Kidney epithelial cell (primary cell): ENCODE measurements at places on chromosomes 11 and 22.

DNA sequence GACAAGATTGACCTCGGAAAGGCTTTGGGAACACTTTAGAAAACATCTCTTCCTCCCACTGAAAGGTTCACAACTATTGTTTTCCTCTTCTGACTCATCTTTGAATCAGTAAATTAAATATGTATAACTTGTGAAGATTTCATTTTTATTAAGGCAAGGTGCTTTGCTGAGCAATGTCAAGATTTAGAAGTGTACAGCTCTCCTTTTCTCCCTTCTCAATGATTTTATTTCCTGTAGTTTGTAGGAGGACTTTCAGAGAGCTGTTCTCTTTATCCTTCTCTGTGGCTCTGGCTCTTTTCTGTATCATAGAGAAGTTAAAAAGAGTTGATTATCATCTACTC, 594.2 kb downstream of the METTL15 start:
- no peak for DNase-seq

DNA sequence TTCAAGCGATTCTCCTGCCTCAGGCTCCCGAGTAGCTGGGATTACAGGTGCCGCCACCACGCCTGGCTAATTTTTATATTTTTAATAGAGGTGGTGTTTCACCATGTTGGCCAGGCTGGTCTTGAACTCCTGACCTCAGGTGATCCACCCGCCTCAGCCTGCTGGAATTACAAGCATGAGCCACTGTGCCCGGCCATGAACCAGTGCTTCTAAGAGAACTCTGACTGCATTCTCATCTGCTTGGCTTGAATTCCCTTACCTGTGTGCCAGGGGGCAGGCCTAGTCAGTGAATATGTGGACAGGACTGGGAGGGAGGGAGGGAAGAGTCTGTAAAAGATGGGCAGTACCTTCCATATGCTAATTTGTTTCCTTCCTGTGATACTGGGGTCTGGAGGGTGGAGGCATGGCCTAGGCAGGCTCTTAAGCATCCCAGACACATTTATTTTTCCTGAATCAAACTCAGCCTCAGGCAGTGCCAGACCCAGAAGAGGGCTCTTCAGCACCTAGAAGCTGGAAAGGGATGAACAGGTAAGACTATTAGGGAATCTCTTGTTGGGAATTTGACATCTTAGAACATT, 6.6 kb downstream of the RPS25 start:
- DNase-seq = no peak

DNA sequence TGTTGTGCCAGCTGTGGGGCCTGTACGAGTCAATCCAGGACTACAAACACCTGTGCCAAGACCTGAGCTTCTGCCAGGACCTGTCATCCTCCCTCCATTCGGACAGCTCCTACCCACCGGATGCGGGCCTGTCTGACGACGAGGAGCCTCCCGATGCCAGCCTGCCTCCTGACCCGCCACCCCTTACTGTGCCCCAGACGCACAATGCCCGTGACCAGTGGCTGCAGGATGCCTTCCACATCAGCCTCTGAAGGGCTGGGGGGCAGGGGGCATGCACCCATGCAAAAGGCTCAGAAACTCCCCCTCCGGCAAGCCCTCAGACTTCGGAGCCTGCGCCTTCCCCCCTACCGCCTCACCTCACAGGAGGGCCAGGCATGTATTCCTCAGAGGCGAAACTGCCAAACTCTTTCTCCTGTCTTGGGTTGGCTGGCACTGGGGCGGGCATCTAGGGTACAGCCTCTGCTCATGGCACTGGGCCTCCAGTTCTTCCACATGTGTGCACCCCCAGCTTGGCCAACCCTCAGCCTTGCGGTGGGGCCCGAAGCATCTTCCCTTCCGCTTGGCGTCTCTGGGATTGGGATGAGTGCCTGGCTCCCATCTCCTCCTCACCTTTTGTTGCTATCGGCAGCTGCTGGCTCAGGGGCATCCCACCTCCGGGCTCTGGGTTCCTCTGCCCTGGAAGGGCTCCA, 1.2 kb downstream of the FAM89B start:
- DNase-seq = no peak

GRCh38 chr22:42811459-42811858, 45.6 kb downstream of the ARFGAP3 start:
- DNase-seq = no peak

GRCh38 chr11:26608507-26609146, 36.6 kb upstream of the MUC15 start:
- no peak for DNase-seq

GRCh38 chr22:40512426-40513136, 123.9 kb downstream of the MRTFA start:
- DNase-seq = peak; percentile 92

GRCh38 chr22:27517361-27518155, 284.0 kb downstream of the MN1 start:
- no peak for DNase-seq

GRCh38 chr11:66820381-66820780, 22.9 kb upstream of the RCE1 start:
- DNase-seq = no peak
